Endothelial cell (in vitro differentiated cells): ENCODE measurements at places on chromosomes 12 and 14. TPM values are rescaled to one million over a fixed set of nuclear protein-coding genes. Genes with fewer than 3 reads are reported as not detected.

Gene NPFF
- not detected for total RNA-seq

Gene RNASE1
- total RNA-seq = 31.6 TPM

- no peaks in the 10 kb centered on the region for H3K4me1 ChIP-seq
- no peak overlapping the region for H3K4me3 ChIP-seq
- peaks cover 4% of the 10 kb centered on the region for H3K36me3 ChIP-seq
- no peaks in the 10 kb centered on the region for H3K27me3 ChIP-seq
Observed at GRCh38 chr14:65993996-65994395, 492.2 kb upstream of the CCDC196 start.

DNA sequence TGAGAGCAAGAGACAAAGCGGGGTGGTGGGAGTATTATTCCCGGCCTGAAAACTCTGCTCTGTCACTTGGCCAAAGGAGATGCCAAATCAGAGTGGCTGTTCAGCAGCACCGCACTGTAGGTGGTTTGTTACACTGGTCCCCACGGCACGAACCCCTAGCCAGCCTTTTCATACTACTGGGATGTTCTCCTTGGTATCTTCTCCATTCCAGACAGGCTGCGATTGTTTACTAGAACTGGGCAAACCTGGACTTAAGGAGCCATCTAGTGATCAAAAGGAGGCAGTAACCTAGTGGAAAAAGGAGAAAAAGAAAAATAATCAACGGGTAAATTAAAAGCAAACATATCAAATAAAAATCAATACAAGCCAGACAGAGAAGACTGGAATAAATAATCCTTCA is 58.9 kb upstream of the TMTC2 start:
- no peaks in the 10 kb centered on the region for H3K4me1 ChIP-seq
- H3K36me3 ChIP-seq = no peaks in the 10 kb centered on the region
- no peak overlapping the region for H3K4me3 ChIP-seq
- DNase-seq = no peak
- no peak overlapping the region for H3K27ac ChIP-seq

DNA sequence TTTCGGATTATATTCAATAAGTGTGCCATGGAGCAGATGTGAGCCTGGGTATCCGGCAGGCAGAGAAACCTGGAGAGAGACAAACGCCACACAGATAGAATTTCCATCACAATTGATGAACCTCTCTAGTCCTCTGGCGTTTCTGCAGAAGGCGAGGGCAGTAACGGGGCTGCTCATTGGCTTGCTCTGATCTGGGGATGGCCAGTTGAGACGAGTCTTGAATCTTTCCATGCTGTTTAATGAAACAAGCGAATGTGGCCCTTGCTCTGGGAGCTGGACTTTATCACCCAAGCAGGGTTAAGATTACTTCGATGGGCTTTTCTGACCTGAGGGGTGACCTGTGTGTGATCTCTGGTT is 42.4 kb upstream of the CLMN start:
- no peak overlapping the region for H3K4me3 ChIP-seq
- no peak overlapping the region for H3K27ac ChIP-seq
- H3K27me3 ChIP-seq = peaks cover 8% of the 10 kb centered on the region
- no peaks in the 10 kb centered on the region for H3K36me3 ChIP-seq
